ENCODE measurements at places on chromosomes 3 and 15.

DNA sequence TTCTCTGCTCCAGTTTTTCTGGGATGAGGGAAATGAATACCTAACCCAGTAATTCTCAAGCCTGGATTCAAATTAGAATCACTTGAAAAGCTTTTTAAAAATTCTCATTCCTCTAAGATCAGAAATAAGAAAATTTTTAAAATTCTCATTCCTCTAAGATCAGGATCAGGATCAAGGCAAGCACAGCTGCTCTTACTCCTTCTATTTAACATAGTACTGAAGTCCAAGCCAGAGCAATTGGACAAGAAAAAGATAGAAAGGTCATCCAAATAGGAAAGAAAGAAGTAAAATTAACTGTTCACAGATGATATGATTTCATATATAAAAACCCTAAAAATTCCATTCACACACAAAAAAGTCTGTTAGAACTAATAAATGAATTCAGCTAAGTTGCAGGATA lies 24.2 kb upstream of the CLRN1 start:
- no peak for DNase-seq

DNA sequence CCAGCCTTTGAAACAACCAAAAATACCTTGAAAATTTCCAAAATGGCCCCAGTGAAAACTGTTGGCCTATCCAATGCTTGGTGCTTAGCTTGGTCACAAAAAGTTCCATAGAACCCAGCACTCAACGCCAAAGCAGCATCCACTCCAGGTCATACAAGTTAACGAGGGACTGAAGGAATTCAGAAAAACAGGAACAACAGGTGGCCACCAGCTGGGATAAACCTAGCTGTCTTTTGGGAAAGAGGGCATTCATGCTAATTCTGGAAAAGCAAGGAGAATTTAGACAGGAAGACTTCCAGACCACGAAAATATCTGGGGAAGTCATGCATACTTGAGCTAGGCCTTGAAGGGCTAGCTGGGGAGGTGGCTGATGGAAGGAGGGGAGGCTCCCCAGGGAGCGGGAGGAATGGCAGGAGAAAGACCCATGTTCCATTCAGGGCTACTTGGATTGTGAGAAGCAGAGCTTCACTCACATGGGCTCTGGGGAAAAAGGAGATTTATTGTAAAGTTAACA lies 28.6 kb downstream of the COLQ start:
- DNase-seq = no peak

- DNase-seq = peak; percentile 21
Observed at GRCh38 chr15:56174649-56175048, 69.0 kb downstream of the RFX7 start.

GRCh38 chr3:9316881-9317361 lies 45.9 kb upstream of the THUMPD3 start:
- no peak for DNase-seq

GRCh38 chr3:106317141-106318055 lies 448.6 kb upstream of the CBLB start:
- no peak for DNase-seq

GRCh38 chr15:98384328-98385029 lies 263.9 kb upstream of the IGF1R start:
- no peak for DNase-seq

DNA sequence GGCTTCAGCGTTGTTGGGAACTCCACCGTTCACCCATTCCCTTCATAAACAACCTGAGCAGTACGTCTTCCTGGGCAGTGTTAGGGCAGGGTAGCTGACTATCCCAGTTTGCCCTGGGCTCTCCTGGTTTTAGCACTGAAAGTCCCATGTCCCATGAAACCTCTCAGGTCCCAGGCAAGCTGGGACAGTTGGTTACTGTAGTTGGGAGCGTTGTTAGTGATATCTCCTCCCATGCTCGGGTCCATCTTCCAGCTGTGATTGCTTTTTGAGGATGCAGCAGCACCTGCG lies 60.9 kb upstream of the HERC1 start:
- no peak for DNase-seq

All from CD4-positive, alpha-beta T cell treated with Interferon alpha-2 for 1 hour (primary cell).